ENCODE measurements at places on chromosomes 16 and 17.

GRCh38 chr17:71188811-71189492 is 931.9 kb upstream of the SOX9 start:
- DNase-seq: no peak

DNA sequence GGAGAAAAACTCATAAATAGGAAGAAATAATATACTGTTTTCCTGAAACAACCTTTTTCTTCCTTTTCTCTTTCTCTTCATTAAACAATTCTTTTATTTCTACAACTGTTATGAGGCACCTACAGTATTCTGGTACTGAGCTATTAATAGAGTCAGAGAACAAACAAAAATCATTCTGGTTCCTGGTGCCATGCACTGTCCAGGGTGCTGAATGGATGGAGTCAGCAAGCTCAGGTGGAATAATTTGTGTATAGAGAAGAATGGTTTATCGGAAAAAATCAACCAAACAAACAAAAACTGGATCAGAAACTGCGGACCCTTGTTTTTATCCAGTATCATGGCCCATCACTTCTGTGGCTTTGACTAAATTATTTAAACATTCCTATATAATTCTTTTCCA is 430.3 kb upstream of the GOT2 start:
- no peak for DNase-seq

DNA sequence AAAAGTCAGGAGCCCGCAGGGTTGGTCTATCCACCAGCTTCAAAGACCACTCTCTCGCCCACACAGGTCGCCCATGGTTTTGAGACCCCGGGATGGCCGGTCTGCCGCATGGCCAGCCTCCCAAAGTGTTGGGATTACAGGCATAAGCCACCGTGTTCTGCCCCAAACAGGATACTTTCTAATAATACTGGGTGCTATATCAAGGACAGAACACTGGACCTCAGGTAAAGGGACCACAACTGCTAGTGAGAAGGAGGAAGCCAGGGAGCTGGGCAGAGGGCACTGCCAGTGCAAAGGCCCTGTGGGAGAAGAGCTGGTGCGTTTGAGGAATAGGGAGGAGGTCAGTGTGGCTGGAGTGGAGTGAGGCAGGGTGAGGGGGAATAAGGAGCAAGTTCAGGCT is 34.1 kb downstream of the IL21R start:
- peak; percentile 27 for DNase-seq

DNA sequence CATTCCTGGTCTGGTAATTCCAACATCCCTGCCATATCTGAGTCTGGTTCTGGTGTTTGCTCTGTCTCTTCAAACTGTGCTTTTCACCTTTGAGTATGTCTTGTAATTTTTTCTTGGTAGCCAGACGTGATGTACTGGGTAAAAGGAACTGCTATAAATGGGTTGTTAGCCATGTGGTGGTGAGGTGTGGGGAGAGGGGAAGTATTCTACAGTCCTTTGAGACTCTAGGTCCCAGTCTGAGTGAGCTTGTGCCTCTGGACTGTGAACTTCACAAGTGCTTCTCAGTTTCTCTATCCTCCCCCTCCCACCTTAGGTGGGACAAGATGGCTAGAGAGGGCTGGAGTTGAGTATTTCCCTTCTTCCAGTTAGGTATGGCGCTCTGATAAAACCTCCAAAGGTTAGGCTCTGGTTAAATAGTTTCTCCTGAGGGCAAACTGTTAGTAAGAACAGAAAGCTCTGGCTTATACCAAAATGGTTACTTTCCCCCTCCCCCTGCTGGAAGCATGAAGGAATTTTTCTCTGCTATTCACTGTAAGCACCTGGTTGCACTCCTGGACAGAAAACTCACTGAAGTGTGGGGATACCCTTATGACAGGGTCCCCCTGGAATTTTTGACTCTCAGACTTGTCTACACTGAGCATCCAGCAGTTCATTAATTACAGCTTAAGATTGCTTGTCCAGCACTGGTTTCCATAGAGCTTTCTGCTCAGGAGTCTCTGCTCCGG is 87.8 kb downstream of the MARCHF10 start:
- DNase-seq: no peak

DNA sequence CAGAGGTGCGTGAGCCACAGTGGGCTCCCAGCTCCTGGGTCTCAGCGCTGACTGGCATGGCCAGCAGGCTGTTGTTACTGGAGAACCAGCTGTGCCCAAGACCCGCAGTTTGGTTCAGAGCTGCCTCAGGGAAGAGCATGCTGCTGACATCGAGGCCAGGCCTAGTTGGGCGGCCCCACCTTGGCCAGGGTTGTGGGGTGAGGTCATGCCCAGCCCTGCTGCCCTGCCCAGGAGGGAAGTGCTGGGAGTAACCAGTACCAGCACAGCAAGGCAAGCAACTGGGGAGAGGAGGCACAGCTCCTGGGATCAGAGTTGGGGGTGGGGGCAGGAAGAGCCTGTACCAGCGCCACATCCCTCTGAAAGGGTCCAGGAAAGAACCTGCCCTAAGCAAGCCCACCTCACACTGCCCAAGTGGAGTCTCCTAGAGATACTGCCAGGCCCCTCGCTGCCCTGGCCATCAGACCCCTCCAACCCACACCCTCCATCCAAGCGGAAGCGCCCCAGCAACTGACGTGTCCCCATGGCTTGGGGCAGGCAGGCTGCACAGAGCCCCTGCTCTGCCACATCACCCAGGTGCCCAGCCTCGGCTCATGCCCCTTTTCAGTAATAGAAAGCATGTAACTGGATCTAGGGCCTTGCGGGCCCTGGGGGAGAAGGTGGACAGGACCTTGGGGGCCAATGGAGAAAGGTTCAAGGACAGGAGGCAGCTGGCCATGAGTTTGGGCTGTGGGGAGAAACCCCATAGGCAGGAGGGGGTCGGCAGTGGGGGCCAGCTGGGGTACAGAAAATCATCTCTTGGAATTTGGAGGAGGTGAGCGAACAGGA is 990 bp downstream of the DOK4 start:
- DNase-seq: peak; percentile 75

DNA sequence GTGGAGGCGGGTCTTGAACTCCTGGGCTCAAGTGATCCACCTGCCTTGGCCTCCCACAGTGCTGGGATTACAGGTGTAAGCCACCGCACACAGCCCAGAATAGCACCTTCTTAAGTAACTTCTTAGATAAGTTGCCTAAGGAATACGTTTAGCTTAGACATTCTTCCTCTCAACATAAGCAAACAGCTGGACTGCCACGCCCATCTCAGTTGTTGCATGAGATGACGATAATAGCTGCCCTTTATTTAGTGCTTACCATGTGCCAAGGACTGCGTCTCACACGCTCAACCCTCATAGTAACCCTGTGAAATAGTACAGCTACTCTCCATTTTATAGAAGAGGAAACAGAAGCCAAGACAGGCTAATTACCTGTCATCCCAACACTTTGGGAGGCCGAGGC is 11.8 kb downstream of the HASPIN start:
- no peak for DNase-seq

DNA sequence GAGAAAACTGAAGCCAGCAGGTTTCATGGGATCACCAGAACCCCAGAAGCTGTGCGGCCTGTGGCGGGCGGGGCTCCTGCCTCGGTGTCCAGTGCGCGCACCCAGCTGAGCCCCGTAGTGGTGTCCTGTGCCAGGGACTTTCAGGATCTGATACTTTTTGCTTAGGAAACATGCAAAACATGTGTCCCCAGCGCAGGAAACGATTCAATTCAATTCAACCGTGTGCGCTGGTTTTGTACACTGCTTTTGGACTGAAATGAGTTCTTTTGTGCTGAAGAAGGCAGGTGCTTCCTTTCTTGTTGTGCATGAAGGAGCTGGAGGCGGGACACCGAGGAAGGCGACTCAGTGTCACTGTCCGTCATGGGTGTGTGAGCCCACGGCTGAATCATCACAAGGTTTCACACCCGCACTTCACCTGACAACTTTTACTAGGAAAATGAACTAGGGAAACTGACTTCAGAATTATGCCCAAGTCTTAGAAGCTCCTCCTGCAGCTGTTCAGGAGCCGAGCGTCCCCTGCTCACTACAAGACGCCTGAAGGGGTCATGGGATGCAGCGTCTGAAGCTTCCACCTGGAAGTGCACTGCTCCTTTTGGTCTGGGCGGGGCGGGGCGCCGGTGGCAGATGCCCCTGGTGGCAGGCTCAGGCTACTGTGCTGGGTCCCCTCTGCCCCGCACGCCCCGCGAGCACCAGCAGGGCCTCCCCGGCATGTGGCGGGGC is 31.4 kb upstream of the ZNF750 start:
- DNase-seq: peak; percentile 86

- peak; percentile 49 for DNase-seq
Observed at GRCh38 chr16:8850279-8850885, 18.4 kb downstream of the CARHSP1 start.

- DNase-seq: no peak
Observed at GRCh38 chr17:45946841-45947256, 52.2 kb upstream of the STH start.

GRCh38 chr16:69443927-69444631 is 19.7 kb downstream of the CYB5B start:
- no peak for DNase-seq

DNA sequence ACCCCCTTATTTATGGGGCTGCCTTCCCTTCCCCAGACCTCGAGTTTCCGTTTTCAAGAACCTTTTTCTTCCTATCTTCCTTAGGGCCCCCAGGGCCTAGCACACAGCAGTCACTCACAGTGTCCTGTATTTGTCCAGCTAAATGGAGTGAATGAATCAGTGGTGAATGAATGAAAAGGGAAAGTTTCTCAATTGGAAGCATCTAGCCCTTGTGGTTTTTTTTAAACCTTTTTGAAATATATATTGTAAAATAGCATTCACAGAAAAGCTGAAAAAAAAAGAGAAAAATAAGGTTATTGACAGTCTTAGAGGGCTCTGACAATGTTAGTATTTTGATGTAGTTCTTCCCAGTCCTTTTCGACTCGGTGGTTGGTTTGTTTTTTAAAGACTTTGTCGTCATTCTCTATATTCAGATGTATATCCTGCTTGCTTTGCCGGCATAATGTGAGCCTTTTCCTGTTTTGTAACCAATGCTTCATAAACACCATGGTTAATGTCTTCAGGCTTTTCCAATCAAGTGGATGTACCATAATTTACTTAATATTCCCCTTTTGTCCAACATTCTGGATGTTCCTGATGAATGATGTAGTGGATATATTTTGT is 45.3 kb downstream of the RAI1 start:
- no peak for DNase-seq

DNA sequence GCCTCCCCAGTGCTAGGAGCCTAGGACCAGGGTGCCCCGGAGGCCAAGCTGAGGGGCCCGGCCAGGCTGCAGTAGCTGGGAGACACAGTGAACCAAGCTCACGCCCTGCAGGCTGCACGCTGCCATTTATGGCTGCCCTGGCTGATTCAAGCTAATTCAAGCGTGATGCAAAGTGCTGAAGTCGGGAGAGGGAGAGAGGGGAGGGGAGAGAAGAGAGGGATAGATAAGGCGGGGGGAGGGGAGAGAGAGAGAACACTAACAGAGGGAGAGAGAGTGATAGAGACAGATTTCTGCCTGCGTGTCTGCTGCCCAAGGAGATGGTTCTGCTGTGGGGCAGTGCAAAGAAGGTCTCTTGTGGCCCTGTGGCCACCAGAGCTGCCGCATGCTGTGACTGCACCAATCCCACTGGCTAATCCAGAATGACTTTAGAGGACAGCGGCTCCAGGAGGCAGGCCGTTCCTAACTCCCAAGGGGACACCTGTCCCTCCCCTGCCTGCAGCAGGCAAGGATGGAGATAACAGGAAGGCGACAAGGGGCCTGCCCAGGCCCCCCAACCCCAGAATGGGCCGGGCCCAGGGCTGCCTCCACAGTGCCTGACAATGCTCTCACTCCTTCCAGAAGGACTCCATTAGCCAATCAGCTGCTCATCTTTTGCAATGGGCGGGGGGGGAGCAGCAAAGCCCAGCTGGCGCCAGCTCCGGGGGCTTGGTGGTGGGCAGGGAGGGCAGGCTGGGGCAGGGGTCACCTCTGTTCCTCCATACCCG is 12.9 kb downstream of the MXRA7 start:
- no peak for DNase-seq

GRCh38 chr16:52592778-52593177 is 45.8 kb upstream of the TOX3 start:
- DNase-seq: no peak

GRCh38 chr17:48646183-48647102 is 20.3 kb upstream of the HOXB9 start:
- DNase-seq: peak; percentile 88

DNA sequence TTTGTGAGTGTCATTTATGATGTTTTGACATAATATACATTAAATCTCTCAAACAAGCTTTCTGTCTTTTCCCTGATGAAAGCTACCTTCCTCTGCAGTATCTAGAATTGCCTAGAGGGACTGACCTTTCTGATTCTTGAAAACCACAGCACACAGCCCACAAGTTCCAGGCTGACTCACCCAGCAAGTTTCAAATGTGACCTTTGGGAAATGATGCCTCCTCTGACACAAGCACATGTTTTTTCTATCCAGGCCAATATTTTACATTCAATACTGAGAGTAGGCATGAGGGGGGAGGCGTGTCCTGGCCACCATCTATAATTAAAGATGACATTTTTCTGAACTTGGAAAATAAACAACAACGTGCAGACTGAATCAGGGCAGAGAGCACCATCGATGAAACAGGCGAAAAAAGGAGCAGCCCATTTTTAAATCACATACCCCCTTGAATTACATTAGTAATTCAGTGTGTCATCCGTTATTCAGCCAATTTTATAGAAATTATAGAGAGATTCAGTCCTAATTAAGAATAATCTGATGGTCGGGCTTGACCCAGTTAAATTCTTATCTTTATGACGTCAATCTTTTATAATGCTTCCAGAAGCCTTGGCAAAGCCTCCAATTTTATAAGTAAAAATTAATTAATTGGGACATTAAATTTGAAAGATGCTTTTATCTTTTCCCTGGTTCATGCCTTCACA is 292.6 kb upstream of the CDH11 start:
- DNase-seq: no peak
